ENCODE measurements at places on chromosomes 7 and 10.
A peak's percentile ranks its signal among the peaks of the same experiment; 100 is the strongest.

DNA sequence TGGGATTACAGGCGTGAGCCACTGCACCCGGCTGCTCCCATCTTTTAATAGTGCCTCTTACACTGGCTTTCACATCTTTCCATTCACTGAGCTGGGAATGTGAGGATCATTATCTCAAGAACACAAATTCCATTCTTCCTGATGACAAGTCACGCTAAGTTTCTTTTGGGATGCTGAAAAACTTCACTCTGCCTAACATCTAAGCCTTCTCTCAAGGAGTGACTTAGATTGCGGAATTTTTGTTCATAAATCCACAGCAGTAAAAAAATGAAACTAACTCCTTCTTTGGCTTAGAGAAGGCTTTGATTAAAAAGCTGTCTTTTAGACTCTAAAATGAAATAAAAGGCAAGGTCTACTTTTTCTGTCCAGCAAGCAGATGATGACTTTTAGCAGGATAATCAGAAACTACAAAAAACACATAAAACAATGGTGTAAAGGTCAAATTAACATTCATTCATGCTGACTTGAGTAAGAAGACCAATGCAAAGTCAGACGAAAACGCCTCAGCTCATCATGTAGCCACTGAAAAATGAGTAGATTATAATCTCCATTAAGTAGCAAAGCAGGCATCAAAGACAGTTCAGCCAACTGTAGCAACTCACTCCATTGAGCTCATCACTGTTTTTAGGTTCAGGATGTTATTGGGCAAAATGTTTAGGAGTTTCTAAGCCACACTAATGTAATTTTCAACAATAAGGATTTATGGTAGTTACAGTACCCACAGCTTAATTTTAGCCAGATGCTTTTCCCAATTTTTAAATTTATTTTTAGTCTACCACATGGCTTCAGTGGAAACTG lies 178.8 kb downstream of the ELMO1 start:
- peaks cover 7% of the 10 kb centered on the region for H3K36me3 ChIP-seq
- no peak overlapping the region for H3K4me3 ChIP-seq
- H3K27ac ChIP-seq, result no peak overlapping the region
- no peaks in the 10 kb centered on the region for H3K27me3 ChIP-seq
- DNase-seq, result no peak

DNA sequence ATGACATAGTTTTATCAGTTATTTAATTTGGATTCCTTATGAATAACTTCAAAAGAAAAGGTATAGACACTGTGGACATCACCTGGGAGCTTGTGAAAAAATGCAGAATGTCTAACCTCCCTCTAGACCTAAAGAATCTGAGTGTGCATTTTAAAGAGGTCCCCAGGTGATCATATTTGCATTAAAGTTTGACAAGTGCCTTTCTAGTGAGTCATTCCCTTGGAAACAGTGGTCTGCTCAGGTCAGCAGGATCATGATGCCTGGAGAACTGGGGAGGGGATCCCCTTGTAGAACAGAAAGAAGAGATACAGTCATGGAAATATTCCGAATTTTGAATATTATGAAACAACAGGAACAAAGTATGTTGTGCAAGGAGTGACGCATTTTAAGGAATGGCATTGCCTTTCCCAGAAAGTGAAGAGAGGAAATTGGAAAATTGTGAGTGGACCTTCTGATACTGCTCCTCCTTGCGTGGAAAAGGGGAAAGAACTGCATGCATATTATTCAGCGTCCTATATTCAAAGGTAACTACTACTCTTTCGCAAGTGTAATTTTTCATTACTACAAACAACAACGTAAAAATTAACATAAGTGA lies 4.6 kb downstream of the STEAP2 start:
- no peak for DNase-seq
- no peaks in the 10 kb centered on the region for H3K36me3 ChIP-seq
- H3K27ac ChIP-seq, result no peak overlapping the region
- no peak overlapping the region for H3K4me3 ChIP-seq

- H3K4me3 ChIP-seq, result no peak overlapping the region
- H3K36me3 ChIP-seq, result no peaks in the 10 kb centered on the region
- no peak for DNase-seq
- no peak overlapping the region for H3K27ac ChIP-seq
These were observed 473 bp downstream of the PPP1R9A start for GRCh38 chr7:94907811-94908322.

- H3K4me1 ChIP-seq, result no peaks in the 10 kb centered on the region
- H3K27ac ChIP-seq, result peak overlapping the region; percentile 18
- peaks cover 45% of the 10 kb centered on the region for H3K36me3 ChIP-seq
- DNase-seq, result no peak
These were observed 6.4 kb downstream of the TMEM120A start for GRCh38 chr7:75987805-75988567.

DNA sequence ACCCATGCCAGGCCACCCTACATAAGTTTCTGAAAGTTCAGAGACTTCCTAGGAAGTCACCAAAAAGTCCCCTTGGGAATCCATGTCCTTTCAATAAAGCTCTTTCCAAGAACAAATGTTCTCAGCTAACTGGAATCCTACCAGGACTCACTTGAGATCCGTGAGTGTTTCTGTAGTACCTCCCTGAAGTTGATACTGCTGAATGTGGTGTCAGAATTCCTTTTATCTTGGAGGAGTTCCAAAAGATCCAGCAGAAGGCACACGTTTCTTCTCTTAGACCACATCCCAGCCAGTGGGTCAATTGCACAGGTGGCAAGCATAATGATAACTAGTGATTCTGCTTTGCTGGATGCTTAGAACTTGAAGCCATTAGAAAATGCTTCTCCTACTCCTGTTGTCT lies 689.7 kb upstream of the IGFBP3 start:
- no peak overlapping the region for H3K4me3 ChIP-seq
- DNase-seq, result no peak
- no peak overlapping the region for H3K27ac ChIP-seq
- no peaks in the 10 kb centered on the region for H3K27me3 ChIP-seq
- no peaks in the 10 kb centered on the region for H3K4me1 ChIP-seq

GRCh38 chr10:283140-283479 lies 147.9 kb downstream of the ZMYND11 start:
- no peaks in the 10 kb centered on the region for H3K27me3 ChIP-seq
- H3K4me1 ChIP-seq, result no peaks in the 10 kb centered on the region
- no peaks in the 10 kb centered on the region for H3K36me3 ChIP-seq
- DNase-seq, result no peak
- no peak overlapping the region for H3K4me3 ChIP-seq

DNA sequence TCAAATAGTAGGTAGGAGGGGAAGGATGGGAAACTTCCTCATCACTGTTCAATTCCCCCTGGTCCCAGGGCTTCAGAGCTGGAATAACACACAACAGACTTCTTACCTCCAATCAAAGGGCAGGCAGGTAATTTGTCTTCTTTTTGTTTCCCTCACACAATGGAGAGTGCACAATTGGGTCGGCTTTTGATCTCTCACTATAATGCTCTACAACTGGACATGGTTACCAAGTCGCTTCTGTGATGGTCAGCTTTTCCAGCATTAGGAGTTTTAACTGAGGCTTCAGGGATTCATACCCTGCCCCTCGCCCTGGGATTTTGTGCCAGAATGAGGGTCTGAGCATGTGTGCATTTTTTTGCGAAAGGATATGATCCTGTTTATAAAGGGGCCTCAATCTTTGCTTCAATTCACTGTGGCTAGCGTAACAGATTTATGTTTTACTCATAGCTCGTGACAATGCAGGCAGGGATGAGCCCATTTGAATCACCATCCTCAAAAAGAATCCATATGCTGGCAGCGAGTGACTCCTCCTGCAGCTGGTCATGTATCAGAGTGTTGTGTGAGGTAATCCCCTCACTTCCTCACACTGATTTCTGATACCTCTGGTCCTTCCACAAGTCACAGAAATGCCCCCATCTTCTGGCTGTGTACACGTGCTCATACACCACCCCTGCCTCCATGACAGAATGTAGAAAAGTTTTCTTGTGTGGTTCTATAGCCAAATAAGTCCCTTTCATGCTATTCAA lies 189.6 kb downstream of the CTTNBP2 start:
- H3K4me1 ChIP-seq, result no peaks in the 10 kb centered on the region
- H3K27me3 ChIP-seq, result no peaks in the 10 kb centered on the region
- no peak for DNase-seq

DNA sequence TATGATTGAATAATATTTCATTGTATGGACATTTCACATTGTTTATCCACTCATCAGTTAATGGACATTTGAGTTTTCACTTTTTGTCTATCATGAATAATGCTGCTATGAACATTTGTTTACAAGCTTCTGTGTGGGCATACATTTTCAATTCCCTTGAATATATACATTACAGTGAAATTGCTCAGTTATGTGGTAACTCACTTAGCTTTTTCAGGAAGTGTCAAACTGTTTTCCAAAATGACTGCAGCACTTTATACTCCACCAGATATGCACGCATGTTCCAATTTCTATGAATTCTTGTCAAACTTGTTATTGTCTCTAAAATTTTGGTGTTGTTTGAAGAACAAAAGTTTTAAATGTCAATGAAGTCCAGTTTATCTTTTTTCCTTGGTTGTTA lies 401.2 kb downstream of the THSD7A start:
- H3K27ac ChIP-seq, result no peak overlapping the region
- no peak for DNase-seq
- H3K4me3 ChIP-seq, result no peak overlapping the region
- H3K4me1 ChIP-seq, result no peaks in the 10 kb centered on the region
- H3K27me3 ChIP-seq, result no peaks in the 10 kb centered on the region

All from effector memory CD4-positive, alpha-beta T cell (primary cell).